ENCODE measurements at places on chromosomes 6 and 20.

DNA sequence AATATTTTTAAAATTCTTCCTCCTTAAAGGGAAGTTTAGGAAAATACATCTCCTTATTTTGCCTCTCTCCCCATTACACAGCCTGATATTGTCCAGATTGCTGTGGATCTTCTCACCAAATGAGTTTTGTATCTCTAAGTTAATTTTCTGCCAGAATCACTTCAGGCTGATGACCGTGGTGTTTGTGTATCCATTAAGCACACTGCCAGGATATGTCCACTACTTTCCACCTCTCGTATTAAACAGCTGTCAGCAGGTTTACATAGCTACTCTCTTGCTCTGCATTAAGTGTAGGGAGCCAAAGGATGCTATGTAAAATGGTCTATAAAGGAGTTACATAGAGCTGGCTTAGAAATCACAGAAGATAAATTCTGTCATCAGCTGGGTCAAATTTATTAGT is 201.1 kb downstream of the ZFAND3 start:
- no peak for DNase-seq

- no peak for DNase-seq
These were observed 86.5 kb downstream of the MAP7 start for GRCh38 chr6:136463743-136464142.

DNA sequence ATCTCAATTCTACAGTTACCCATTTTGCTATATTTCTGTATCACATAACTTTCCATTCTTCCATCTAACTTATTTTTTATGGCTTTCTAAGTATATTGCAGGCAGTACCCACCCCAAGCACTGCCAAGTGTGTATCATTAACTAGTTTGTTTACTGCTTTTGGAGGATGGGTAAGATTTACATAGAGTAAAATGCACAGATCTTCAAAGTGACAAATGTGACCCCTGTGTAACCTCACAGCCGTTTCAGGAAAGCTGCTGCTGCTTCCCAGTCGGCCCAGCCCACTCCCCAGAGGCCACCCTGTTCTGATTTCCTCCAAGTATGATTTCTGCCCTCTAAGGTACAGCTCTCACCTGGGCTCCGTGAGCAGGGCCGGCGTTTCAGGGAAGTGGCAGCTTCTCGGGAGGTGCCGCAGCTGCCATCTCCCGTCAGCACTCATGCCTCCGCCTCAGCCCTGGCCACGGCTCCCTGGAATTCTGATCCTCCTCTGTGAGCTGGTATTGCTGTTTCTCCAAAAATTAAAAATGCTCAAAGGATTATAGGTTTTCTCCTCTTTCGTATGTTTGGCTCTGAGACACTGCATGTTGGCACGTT is 15.0 kb upstream of the MAP1LC3A start:
- DNase-seq = no peak

DNA sequence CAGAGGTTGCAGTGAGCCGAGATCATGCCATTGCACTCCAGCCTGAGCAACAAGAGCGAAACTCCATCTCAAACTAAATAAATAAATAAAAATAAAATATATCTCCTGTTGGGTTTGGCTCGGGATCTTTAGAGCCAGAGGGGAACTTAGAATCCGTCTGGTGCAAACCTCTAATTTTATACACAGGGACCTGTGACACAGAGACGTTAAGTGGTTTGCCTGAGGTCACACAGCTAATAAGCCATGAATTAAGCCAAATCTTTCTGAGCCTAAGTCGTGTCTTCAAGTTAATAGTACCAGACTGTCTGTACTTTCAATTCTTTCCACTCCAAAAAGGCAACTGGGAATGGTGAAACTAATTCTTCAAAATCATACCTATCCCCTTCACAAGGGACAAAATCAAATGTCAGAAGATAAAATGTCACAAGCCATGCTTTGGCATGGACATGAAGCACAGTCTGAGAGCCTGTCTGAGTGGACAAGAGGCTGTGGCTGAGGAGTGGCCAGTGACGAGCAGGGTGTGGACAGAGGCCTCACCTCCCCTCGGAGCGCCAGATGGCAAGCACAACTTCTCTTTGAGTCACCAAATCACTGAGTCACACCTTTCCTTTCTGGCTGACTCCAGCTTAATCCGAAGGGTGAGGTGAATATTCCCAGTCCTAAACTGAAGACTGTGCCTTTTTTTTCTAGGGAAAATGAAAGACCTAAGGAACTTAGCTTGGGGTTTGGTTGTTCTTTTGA is 177.4 kb downstream of the TFAP2A start:
- no peak for DNase-seq

DNA sequence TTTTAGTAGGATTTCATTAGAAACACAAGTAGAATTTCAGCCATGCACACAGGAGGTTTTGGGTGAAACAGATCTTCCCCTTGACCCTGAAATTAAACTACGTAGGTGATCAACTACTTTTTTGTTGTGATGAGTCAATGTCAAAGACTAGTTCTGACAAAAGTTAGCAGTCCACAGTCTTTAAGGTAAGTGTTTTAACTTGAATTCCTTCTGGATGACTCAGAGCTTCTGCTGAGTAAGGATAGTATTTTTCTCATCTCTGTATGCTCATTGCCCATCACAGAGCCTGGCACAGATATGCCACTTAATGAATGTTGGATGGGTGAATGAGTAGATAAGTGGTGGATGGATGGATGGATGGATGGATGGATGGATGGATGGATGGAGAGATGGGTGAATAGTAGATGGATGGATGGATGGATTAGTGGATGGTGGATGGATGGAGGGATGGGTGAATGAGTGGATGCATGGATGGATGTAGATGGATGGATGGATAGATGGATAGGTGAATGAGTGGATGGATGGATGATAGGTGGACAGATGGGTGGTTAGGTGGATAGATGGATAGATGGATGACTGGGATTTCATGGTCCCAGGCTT is 165.3 kb downstream of the ZMYND8 start:
- DNase-seq = no peak
